ENCODE measurements at places on chromosomes 3 and 15.

GRCh38 chr15:35931799-35932341, 385.9 kb upstream of the DPH6 start:
- no peak for DNase-seq

DNA sequence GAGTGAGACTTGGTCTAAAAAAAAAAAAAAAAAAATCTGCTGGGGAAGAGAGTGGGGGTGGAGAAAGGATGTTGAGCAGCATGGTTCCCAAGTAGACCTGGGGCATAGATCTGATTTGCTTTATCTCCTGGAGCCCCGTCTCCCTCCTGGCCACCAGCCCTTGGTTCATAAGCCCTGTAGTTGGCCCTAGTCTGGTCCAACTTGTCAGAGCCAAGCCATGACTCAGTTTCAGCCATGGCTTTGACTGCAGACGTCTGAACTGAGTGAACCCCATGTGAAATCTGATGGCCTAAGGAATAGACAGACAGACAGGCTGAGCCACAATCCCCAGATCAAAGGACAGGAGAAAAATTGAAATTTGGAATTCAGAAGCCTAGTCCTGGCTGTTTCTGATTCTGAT, 2.0 kb upstream of the CILP start:
- DNase-seq = no peak

GRCh38 chr15:49855917-49856637, 235.2 kb downstream of the DTWD1 start:
- no peak for DNase-seq

GRCh38 chr3:155594526-155595187, 150.2 kb downstream of the PLCH1 start:
- DNase-seq = no peak

GRCh38 chr3:183764847-183765731, 60.3 kb downstream of the MAP6D1 start:
- no peak for DNase-seq

DNA sequence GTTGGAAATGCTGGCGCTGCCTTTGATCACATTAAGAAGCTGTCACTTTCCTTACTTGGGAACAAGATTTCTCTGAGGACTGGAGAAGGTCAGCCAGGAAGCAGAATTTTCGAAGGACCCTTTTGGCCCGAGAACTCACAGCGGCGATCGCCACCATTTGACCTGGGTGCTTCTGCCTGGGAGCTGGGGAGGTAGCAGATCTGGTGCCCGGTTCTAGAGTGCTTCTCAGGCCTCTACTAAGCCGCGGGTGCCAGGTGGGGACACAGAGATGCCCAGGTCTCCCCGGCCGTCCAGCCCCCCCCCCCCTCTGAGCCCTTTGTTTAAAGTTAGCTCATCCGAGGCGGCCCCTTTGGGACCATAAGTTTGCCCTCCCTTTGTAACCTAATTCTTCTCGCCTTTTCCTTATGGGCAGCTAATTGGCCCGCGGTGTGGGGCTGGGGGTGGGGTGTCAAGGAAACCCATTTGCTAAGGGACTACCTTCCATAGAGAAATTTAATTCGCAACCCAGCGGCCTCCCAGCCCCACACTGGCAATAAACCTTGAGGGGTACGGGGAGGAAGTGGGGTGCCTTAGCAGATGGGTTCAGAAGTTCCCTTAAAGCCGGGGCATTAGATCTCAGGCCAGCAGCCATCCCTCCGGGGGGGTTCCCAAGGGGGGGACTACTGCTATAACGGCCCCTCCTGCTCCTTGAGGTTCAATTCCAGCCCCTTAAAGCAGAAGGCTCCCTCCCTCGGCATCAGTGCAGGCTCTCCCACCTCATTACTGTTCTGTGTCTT, 1.9 kb downstream of the GATA2 start:
- no peak for DNase-seq

- DNase-seq = no peak
These were observed at the start of gene SLC24A5 for GRCh38 chr15:48120745-48121144. TSS of gene SLC24A5 (plus strand) at chr15:48120990. CDS start at chr15:48121045, 55 bp downstream.

DNA sequence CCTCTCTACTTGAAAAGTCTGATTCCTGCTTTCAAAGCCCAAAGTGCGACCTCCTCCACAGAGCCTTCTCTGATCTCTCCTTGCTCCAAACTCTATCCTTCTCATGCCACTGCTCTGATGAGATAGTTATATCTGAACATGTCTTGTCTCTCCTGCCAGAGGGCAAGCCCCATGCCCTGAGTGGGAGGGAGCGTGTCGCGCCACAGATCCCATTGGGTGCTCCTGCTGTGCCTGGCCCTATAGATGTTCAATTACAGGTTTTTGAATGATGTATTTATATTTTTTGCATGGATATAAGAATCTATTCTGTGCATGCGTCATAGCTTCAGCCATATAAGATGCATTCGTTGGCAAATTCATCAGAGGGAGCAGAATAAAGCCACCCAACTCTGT, 20.4 kb downstream of the CORO2B start:
- no peak for DNase-seq

DNA sequence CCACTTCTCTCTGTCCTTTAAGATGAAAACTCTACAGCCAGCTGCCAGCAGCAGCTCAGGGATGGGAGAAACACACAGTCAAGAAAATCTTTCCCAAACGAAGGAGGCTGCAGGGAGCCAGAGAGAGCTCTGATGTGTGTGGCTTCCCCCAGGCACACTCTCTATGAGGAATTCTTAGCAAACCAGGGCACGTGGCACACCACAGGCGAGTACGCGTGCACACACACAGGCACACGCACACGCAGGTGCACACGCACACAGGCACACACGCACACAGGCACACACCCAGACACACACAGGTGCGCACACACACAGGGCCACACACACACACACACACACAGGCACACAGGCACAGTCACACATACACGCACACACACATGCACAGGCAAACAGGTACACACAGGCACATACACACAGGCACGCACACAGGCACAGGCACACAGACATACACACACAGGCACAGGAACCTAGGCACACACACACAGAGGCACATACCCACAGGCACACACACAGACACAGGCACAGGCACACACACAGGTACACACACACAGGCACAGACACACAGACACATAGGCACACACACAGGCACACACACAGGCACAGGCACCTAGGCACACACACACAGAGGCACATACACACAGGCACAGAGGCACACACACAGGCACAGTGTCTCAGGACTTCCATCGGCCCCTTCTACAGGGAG, 91.5 kb upstream of the ATP2B2 start:
- no peak for DNase-seq

GRCh38 chr15:52133510-52134220, 21.1 kb upstream of the BCL2L10 start:
- no peak for DNase-seq

DNA sequence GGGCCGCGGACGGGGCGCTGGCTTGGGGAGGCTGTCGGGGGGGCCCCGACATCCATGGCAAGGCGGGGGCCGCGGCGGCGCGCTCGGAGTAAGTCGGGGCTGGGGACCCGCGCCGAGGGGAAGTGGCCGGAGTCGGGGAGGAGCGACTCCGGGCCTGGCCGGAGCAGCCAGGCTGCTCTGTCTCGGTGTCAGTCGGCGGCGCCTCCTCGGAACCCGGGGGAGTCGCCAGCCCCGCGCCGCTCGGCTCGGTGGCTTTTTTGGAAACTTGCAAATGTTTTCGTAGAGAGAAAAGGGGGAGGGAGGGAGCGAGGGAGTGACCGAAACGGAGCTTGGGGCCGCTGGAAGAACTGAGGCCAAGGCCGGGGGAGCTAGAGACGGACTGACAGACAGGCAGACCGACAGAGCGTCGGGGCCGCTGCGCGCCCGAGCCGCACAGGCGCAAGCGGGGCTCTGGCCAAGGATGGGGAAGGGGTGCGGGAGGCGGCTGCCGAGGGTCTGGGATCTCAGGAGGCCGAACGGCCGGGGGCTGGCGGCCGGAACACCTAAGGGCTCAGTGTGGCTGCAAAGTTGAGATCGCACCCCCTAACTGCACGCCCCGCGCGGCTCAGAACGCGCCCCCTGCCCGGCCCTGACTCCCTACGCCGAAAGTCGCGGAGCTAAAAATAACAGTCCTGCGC, 5.0 kb downstream of the PTH1R start:
- no peak for DNase-seq

GRCh38 chr3:114732353-114732752, 414.7 kb downstream of the ZBTB20 start:
- DNase-seq = no peak

- no peak for DNase-seq
These were observed 226.7 kb upstream of the MCTP2 start for GRCh38 chr15:94004697-94005096.

GRCh38 chr3:29700256-29700655, 419.4 kb downstream of the RBMS3 start:
- DNase-seq = no peak

DNA sequence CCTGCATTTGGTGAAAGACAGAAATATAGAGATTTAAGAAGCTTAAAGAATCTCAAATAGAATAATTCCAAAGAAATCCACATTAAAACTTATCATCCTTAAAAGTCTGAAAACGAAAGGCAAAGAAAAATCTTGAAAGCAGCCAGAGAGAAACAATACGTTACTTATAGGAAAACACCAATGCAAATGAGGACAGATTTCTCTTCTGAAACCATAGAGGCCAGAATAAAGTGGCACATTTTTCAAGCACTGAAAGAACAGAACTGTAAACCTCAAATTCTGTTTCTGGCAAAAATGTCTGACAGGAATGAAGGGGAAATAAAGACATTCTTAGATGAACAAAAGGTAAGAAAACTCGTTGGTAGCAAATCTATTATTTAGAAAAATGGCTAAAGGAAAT, 13.8 kb upstream of the ACTC1 start:
- no peak for DNase-seq

GRCh38 chr15:78084449-78084750, 6.9 kb upstream of the TBC1D2B start:
- DNase-seq = no peak

GRCh38 chr15:34900748-34901147, 68.8 kb downstream of the AQR start:
- no peak for DNase-seq

GRCh38 chr15:41494922-41495735, 1.5 kb downstream of the ITPKA start:
- no peak for DNase-seq

GRCh38 chr15:63598473-63599400, 1.6 kb downstream of the FBXL22 start:
- no peak for DNase-seq

- DNase-seq = no peak
These were observed 59.6 kb upstream of the P3H2 start for GRCh38 chr3:190180268-190180667.

GRCh38 chr3:79183496-79183895, 584.3 kb downstream of the ROBO1 start:
- no peak for DNase-seq

- DNase-seq = no peak
These were observed 483.2 kb downstream of the RBMS3 start for GRCh38 chr3:29764041-29764440.

DNA sequence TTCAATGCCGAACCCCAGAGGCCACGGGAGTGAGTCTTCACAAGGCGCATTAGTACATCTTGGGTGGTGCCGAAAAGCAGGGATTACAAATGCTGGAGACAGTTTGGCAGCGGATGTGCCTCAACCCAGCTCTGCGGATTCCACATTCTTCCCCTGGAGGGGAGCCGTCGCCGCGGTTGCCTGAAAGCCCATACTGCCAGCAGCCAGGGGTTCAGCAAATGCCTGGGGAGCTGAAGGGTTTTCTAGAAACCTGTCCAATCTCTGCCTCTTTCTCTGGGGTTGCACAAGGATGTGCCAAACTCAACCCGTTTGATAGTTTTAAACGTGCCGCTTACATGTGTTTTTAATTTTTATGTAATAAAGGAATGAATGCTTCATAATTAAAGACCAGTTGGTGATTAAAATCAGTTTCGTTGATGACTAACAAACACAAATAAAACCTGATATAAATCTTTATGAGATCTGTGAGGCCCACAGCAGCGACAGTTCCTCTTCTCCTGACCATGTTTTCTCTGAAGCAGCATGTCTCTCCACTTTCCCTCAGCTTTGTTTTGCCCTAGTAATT, 74.6 kb upstream of the LEKR1 start:
- DNase-seq = no peak

DNA sequence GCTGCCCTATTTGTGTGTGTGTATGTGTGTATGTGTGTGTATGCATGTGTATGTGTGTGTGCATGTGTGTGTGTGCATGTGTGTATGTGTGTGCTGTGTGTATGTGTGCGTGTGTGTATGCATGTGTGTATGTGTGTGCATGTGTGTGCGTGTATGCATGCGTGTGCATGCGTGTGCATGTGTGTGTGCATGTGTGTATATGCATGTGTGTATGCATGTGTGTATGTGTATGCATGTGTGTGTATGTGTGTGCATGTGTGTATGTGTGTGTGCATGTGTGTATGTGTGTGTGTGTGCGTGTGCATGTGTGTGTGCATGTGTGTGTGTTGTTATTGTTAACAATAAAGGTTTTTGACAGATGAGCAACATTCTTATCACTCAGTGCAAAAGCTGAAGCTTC, 110.8 kb upstream of the HES1 start:
- DNase-seq = no peak

DNA sequence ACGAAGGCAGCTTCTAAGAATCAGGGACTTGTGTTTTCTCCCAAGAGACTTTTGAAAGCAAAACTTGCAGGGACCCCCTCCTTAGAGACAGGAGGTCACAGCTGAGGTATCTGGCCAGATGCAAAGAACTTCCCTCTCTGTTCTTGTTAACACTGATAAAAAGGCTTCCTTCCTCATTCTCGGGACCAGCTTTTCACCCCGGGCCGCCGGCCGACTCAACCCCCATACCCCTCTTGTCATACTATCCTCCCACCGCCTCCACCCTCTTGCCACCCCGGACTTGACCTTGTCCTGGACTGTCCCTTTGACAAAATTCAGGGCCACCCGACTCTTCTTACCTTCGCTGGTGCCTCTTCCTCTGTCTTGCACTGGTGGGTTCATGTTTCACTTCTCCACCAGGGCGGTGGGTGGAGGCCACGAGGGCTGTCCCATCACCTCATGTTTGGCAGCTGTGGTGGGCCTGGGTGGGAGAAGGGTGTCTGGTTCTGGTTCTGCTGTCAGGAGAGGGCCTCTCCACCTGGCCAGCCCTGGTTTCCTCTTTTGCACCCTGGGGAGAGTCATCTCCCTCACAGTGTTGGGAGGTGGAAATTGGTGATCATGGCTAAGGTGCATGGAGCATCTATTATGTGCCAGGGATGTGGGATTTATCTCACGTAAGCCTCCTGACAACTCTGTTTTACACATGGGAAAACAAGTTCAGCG, 32.5 kb downstream of the BHLHE40 start:
- no peak for DNase-seq

DNA sequence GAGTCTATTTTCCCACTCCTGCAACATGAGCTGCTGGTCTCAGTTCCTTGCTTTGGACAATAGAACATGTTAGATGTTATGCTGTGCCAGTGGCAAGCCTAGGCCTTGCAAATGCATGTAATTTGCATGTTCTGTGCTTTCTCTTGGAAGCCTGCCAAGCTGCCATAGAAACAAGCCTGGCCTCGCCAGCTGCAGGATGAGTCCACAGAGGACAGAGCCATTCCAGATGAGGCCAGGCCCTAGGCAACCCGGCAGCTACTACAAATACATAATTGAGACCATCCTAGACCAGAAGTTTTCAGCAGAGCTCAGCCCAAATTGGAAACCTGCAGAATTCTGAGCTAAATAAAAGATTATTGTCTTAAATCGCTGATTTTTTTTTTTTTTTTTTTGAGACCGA, 39.6 kb downstream of the TRIM69 start:
- no peak for DNase-seq
